ENCODE measurements at places on chromosomes 1 and 21.

- no peak for DNase-seq
Observed at GRCh38 chr1:166112425-166112824, 54.4 kb downstream of the FAM78B start.

DNA sequence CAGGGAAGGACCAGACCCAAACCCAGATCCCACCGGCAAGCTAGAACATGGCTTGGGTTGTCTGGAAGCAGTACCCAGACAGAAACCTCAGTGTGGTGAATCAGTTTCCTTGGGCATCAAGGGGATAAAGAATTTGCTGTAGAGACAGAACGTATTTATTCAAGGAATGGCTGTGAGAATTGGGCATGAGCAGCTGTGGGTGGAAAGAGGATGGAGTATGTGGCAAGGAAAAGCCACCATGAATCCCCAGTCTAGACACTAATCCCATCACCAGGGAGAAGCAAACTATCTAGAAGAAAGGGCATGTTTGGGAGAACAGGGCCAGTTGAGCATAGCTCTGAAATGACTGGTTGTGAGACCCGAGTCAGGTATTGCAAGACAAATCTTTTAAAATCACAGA lies 109.2 kb downstream of the TOMM20 start:
- no peak for DNase-seq

DNA sequence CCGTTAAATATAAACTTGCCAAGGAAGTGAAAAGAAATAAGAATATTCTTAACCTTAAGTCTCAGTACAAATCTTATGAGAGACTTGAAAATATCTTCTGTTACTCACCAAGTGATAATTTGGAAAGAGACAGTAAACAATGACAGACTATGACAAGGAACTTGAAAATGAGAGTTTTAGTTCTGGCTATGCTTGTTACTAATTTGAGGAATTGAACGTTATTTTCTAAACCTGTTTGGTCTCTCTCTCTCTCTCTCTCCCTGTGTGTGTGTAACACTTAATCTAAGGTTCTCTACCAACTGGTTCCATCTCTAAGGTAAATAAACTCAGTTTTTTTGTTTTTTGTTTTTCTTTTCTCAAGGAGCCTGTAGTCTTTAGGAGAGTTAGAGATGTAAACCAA lies 161.8 kb downstream of the AMY1C start:
- DNase-seq, result no peak

DNA sequence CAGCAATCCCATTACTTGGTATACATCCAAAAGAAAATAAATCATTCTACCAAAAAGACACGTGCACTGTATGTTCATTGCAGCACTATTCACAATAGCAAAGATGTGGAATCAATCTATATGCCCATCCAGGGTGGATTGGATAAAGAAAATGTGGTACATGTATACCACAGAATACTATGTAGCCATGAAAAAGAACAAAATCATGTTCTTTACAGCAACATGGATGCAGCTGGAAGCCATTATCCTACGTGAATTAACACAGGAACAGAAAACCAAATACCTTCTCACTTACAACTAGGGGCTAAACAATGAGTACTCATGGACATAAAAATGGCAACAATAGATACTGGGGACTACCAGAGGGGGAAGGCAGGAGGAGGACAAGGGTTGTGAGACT lies 147.3 kb downstream of the TIAM1 start:
- DNase-seq, result no peak

DNA sequence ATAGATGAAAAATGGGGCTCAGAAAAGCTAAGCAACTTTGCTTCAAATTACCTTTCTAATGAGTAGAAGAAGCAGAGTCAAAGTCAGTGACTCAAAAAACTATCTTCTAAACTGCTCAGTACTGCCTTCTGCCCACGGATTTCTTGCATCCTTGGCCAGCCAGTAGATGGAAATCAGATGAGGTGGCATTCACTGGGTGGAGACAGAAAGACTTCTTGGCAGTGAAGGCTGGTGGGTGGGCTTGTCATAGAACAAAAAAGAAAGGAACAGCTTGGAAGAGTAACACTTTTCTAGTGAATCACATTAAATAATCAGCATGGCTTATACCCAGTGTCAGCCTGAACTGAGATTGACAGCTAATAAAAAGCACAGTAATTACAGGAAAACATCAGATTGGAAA lies 170.7 kb downstream of the ST6GALNAC5 start:
- DNase-seq, result no peak

- DNase-seq, result no peak
Observed at GRCh38 chr1:22163137-22163536, 20.2 kb upstream of the WNT4 start.

GRCh38 chr1:180837020-180837419 lies 75.7 kb upstream of the KIAA1614 start:
- DNase-seq, result no peak

DNA sequence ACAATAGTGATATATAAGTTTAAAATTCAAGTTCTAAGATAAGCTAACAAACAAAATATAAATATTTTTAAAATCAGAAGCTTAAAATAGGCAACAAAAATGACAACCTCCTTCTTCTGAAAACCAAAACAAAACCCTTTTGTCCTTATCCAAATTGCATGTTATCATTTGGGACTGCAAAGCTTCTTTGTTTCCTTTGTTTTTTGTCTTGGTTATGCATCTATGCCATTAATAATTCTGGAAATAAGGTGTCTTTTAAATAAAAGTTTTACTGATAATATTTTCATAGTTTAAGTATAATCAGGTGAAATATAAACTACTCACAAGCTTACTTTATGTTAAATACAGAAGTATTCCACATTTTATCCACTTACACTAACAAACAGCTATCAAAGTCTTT lies 20.5 kb downstream of the ADSS2 start:
- no peak for DNase-seq

GRCh38 chr21:43814215-43815106 lies 25.1 kb downstream of the RRP1 start:
- no peak for DNase-seq

DNA sequence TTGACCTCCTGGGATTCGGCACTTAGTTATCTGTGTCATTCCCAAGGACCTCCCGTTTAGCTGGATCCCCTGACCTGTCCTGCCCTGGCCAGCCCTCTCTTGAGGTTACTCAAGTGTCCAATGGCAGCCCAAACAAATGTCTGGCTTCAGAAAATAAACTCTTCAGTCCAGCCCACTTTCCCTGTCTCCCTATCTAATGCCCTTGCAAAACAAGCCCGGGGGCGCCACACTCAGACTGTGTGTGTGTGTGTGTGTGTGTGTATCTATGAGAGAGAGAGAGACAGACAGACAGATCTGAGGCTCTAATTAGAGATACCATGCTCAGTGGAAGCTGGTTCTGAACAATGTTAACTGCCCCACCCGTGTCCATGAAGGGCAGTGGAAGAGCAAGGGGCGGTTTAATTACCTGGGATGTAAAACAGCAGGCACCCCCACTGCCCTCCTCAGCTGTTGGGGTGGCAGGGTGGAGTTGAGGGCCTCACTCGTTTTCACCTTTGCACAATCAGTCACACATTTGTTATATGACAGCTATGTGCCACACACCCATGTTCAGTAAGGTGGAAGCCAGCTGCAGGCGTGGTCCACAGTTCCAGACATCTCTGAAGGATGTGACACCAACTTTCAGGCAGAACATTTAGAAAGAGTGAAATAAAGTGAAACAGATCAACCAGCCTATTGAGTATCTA lies 57.4 kb downstream of the B3GALT5 start:
- no peak for DNase-seq

DNA sequence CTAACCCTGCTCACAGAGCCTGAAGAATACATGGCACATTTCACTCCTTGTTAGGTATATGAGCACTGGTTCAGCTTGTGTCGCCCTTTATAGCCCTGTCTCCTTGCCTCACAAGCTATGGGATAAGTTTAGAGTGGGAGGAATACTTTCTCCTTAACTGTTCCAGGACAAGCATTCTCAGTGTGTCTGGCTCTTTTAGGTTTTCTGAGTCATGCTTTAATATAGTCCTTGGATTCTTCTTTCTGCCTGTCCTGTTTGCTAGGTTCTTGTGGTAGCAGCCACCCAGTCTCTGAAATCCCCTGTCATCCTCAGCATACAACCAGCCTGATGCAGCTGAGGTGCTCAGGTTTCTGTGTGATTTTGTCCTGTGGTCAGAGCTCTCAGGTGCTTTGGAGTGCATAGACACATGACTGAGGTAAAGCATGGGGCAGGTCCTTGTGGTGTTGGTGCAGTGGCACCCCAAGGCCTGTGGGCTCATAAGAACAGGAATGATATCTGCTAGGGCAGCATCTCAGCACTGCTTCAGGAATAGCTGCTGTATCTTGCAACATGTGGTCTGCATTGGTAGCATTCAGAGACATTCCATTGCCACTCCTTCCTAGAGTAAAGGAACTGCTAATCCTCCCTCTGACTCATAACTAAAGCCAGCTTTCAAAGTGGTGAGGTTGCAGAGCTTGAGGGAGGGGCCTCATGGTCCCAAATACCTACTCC lies 14.2 kb upstream of the CASQ2 start:
- DNase-seq, result no peak

DNA sequence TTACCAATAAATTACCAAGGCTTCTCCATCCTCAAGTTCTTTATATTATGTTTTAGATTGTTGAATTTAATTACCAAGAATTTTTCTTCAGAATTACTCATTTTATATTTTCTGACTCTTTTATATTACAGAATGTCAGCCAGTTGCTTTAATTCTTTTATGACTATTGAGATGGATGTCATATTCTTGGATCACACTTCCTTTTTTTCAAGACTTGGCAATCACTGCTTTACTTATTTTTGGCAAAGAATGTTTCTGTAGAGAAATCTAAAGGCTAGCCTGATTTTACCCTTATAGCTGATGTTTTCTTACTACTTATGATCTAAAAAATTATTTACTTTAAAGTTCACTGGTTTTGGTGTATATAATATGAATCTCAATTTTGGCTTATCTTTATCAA lies 721.1 kb upstream of the TMPRSS15 start:
- no peak for DNase-seq

GRCh38 chr1:59751801-59752200 lies 62.9 kb upstream of the HOOK1 start:
- no peak for DNase-seq

Data from CD14-positive monocyte (primary cell).